ENCODE measurements at places on chromosomes 5 and 9.

- no peak for DNase-seq
These were observed 2.6 kb upstream of the HABP4 start for GRCh38 chr9:96447406-96447805.

GRCh38 chr5:84438456-84438855 is 53.8 kb upstream of the EDIL3 start:
- DNase-seq, result no peak

GRCh38 chr5:140208065-140208464 is 33.1 kb downstream of the CYSTM1 start:
- DNase-seq, result no peak

DNA sequence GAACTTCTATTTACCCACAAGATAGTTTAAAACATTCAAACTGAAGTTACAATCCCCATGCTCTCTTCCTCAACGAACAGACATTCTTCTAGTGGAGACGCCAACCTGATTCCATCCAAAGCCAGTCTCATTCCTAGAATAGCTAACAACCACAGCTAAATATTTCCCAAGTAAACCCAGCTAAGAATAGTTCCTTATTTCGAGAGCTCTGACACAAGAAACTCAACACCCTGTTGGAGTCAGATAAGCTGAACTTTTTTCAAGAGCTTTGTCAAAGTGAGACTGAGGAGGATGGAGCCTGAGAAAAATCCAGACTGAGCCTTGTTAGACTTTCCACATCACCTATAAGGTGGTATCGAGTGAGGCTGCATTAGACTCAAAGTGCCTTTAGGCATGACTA is 56.7 kb upstream of the RPS23 start:
- no peak for DNase-seq

DNA sequence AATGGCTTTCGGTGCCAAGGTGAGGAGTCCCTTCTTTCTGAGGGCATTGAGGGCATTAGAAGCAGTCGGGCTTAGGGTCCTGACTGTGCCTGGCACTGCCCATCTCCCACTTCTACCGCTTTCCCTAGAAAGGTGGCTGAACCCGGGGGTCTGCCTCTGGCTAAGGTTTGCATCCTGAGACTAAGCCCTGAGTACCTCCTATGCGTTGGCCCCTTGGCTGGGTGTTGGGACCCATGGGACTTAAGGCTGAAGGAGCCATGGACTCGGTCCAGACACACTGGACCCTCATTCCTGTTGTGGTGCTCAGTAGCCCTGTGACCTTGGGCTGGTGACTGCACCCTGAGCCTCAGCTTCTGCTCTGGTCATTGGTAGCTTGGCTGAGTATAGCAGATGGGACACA is 23.9 kb downstream of the DAB2IP start:
- no peak for DNase-seq

GRCh38 chr5:115543365-115544042 is 1.1 kb downstream of the FEM1C start:
- no peak for DNase-seq

- DNase-seq, result no peak
These were observed 124.5 kb downstream of the CDH12 start for GRCh38 chr5:22728610-22729009.

DNA sequence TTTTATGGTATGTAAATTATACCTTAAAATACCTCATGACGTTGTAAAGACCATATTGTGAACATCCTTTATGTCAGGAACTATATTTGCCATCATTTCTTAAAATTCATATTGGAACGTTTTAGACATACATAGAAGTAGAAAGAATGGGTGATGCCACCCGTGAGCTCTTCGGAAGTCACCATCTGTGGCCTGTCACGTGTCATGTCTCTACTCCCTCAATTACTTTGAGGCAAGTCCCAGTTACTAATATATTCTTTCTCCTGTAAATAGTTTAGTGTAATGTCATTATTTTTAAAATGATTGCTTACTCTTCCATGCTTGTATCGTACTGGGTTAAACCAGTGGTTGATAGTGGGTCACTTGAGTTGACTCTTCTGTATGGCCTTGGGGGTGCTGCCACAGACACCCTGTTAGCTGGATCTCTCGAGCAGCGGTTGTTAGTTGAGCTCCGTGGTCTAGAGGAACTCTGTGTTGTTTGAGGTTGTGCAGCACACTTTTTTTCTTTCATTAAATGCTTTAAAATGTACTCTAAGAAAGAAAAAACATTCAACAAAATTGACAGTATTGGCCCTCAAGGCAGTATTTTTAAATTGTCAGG is 66.2 kb downstream of the TRIO start:
- no peak for DNase-seq

- no peak for DNase-seq
These were observed 50.5 kb downstream of the PALM2AKAP2 start for GRCh38 chr9:109830545-109830944.
